MCF 10A (cell line): ENCODE measurements at places on chromosomes 7 and 10. TPM values are rescaled to one million over a fixed set of nuclear protein-coding genes. Genes with fewer than 3 reads are reported as not detected.

The CALCR gene
- not detected in 2 replicates for total RNA-seq

GRCh38 chr7:93147363-93147762 lies 822 bp downstream of the SAMD9L start:
- H3K27ac ChIP-seq = peak overlapping the region; percentile 88
- peak; percentile 38 for DNase-seq
- peak overlapping the region; percentile 64 for H3K4me3 ChIP-seq
- no peaks in the 10 kb centered on the region for H3K27me3 ChIP-seq
- no peaks in the 10 kb centered on the region for H3K36me3 ChIP-seq
- H3K4me1 ChIP-seq = peaks cover 17% of the 10 kb centered on the region

DNA sequence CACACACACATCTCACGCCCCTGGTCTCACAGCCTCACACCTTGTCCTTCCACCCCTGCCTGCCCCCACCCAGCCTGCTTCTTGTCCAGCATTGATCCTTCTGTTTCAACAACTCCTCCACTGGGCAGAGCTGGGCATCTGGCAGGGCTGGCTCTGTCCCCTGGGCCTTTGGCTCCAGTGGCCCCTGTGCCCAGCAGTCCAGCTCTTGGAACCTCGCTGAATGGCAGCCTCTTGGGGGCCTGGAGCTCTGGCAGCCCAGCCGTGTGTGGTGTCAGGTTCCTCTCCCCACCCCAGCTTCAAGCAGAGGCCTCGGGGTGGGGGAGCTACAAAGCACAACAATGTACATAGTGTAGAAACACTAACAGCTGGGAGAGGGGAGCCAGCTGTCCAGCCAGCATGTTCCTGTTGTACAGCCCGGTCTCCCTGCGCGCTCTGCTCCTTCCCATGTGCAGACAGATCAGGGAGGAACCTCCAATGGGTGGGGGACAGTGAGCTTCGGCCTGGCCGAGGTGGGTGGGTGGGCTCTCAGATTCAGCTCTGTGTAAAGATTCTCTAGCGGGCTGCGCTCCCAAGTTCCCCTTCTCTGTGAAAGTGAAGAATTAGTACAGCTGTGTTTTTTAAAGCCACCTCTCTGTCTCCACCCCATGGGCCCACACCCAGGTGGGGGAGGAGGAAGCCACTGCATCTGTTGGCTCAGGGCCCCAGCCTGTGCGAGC lies 19.4 kb downstream of the ZMIZ2 start:
- H3K36me3 ChIP-seq = peaks cover 55% of the 10 kb centered on the region
- peaks cover 27% of the 10 kb centered on the region for H3K4me1 ChIP-seq
- H3K27ac ChIP-seq = peak overlapping the region; percentile 20
- no peak overlapping the region for H3K4me3 ChIP-seq

GRCh38 chr10:16992611-16993119 lies 136.9 kb downstream of the CUBN start:
- no peak overlapping the region for H3K4me3 ChIP-seq
- DNase-seq = no peak
- H3K4me1 ChIP-seq = peaks cover 7% of the 10 kb centered on the region
- no peaks in the 10 kb centered on the region for H3K27me3 ChIP-seq
- no peaks in the 10 kb centered on the region for H3K36me3 ChIP-seq
- no peak overlapping the region for H3K27ac ChIP-seq

- no peak for DNase-seq
- H3K27ac ChIP-seq = no peak overlapping the region
- no peak overlapping the region for H3K4me3 ChIP-seq
Observed at GRCh38 chr10:49112851-49113250, 2.5 kb downstream of the VSTM4 start.

The GTF2IRD1 gene
- total RNA-seq = 77.6 and 83.1 TPM in 2 replicates

DNA sequence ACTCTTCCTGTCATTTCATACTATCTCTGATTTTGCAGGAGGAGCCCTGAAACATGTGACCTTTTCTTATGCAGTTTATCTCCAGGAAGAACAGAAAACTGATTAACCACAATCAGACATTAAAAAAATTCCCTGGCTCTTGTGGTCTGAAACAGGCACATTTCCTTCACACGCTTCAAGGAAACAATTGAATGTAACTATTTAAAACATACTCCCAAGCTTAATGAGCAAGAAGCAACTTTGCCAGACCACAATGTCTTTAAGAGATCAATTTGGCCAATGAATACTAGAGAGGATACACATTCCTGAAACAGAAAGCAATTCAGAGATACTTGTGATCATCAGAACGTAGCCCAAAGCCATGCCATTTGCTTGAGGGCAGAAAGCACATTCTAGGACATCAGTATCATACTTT lies 65.8 kb downstream of the PIP4K2A start:
- no peaks in the 10 kb centered on the region for H3K27me3 ChIP-seq
- H3K4me3 ChIP-seq = peak overlapping the region; percentile 9
- H3K27ac ChIP-seq = peak overlapping the region; percentile 24

DNA sequence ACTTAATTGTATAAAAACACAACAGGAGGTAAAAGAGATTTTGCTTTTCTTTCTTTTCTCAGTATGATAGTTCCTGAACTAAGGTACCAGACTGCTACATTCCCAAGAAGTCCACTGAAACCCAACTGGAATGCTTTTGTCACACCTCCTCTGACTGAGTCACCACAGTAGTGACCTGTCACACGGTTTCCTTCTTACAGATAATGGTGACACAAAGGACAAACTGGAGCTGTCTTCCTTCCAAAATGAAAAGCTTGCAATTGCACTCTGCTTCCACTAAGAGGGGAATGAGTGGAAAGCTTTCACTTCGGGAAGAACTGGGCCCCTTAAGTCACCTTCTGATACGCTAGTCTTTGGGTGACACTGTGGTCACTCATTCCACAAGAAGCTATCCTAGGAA lies 122.2 kb downstream of the KMT2E start:
- no peaks in the 10 kb centered on the region for H3K4me1 ChIP-seq
- DNase-seq = no peak
- H3K36me3 ChIP-seq = peaks cover 55% of the 10 kb centered on the region
- no peaks in the 10 kb centered on the region for H3K27me3 ChIP-seq
- H3K27ac ChIP-seq = no peak overlapping the region

The CPA2 gene
- total RNA-seq = not detected in 2 replicates

GRCh38 chr7:68485253-68485917 lies 1112.9 kb upstream of the AUTS2 start:
- H3K4me1 ChIP-seq = no peaks in the 10 kb centered on the region
- H3K27ac ChIP-seq = no peak overlapping the region
- no peak overlapping the region for H3K4me3 ChIP-seq
